ENCODE measurements at places on chromosomes 3 and 15.

DNA sequence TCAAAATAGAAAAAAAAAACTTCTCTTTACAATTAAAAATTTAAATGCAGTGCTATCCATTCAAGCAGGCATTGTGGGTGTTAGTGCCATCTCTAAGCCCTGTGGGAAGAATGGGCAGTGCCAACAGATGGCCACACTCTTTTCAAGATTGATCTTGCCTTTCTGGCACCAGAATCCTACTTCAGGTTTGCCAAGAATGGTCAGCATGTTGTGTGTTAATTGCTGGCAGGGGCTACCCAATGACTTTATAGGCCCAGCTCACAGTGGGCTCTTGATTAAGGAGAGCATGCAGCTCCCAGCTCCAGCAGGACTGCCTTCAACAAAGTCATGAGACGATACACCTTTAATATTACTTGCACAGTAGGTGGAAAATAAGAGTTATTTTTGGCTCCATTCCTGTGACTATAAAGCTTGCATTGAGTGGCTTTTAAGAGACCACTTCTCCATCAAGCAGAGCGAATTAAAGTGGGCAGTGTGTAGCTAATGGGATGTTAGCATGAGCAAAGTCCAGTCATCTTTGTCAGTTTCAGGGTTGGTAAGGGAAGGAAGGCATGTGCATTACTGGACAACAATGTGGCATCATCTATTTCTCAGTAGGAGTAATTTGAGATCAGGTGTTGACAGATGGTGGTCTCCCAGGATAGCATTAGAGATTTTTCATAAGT, 476.8 kb downstream of the C3orf38 start:
- DNase-seq = no peak

GRCh38 chr3:100335434-100335833, 877 bp downstream of the NIT2 start:
- DNase-seq = peak; percentile 65

GRCh38 chr3:111152496-111152895, 80.9 kb downstream of the NECTIN3 start:
- DNase-seq = no peak

GRCh38 chr3:101884776-101885175, 35.5 kb downstream of the NFKBIZ start:
- no peak for DNase-seq

GRCh38 chr3:28348265-28348628, 274 bp upstream of the ZCWPW2 start:
- no peak for DNase-seq

DNA sequence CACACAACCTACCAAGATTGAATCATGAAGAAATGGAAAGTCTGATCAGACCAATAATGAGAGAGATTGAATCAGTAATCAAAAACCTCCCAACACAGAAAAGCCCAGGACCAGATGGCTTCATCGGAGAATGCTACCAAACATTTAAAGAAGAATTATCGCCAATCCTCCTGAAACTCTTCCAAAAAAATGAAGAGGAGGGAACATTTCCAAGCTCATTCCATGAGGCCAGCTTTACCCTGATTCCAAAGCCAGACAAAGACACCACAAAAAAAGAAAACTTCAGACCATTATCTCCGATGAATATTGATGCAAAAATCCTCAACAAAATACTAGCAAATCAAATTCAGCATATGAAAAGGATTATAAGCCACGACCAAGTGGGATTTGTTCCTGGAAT, 94.1 kb downstream of the SENP2 start:
- DNase-seq = no peak

GRCh38 chr15:50939911-50940310, 31.4 kb downstream of the AP4E1 start:
- no peak for DNase-seq

- no peak for DNase-seq
These were observed 183.3 kb downstream of the NR1D2 start for GRCh38 chr3:24128199-24129005.
